ENCODE measurements at places on chromosomes 12 and 14.

- DNase-seq = no peak
Observed at GRCh38 chr12:98439981-98440581, 75.3 kb upstream of the TMPO start.

GRCh38 chr12:122545855-122546254 is 18.8 kb downstream of the KNTC1 start:
- DNase-seq = no peak

DNA sequence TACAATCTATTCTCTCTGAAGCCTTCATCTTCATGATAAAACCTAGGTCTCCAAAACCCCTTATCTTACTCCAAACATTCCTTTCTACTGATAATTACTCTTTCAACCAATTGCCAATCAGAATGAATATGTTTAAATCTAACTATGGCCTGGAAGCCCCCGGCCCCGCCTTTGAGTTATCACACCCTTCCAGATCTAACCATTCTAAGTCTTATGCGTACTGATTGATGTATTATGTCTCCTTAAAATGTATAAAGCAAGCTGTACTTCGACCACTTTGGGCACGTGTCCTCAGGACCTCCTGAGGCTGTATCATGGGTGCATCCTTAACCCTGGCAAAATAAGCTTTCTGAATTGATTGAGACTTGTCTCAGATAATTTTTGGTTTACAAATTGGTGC is 14.4 kb downstream of the PABPN1 start:
- DNase-seq = no peak

DNA sequence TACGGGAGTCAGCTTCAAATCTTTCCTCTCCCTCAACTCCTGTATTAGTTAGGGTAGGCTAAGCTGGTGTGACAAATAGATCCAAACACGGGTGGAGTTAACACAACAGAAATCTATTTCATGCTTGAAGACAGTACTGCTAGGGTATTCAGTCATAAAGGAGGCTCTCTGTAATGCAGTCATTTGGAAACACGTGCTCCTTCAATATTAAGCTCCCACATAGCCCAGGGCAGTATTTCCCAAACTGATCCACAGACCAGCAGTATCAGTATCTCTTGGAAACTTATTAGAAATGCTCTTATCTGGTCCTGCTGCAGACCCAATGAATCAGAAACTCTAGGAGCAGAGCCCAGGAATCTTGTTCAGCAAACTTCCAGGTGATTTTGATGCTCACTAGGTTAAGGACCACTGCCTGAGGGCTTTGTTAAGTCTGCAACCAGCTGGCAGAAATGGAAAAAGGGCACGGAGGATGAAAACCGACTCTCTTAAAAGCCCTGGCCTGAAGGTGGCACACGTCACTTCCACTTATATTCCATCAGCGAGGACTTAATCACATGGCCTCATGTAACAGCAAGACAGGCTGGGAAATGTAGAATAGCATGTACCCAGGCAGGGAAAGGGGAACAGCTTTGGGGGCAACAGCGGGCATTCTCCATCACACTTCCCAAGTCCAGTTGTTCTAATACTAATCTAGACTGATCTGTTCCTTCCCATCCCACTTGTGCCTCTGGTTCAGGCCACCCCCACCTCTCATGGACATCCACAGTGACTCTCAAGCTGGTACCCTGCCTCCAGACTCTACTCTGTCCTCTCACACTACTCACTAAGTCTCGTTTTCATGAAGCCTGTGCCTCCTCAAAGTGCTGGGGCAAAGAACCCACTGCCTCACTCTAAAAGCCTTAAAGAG is 38.2 kb upstream of the RIC8B start:
- DNase-seq = no peak

DNA sequence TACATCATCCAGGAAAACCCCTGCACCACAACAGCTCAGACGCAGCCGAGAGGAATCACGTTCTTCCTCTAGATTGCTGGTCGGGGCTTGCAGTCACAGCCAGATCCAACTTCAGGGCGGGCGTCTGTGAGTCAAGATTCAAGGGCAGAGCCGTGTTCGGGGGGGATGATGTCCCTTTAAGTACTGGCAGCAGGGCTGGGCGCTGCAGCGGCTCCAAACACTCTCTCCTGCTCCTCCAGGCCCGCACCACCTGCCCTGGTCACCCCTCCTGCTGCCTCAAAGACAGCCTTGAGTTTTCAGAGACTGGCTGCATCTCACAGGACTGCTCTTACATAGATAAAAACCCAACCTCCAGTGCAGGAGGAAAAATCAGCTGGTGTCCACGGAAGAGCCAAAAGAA is 68.3 kb downstream of the KDM2B start:
- no peak for DNase-seq

GRCh38 chr14:83419420-83419819 is 1885.8 kb upstream of the SEL1L start:
- no peak for DNase-seq

DNA sequence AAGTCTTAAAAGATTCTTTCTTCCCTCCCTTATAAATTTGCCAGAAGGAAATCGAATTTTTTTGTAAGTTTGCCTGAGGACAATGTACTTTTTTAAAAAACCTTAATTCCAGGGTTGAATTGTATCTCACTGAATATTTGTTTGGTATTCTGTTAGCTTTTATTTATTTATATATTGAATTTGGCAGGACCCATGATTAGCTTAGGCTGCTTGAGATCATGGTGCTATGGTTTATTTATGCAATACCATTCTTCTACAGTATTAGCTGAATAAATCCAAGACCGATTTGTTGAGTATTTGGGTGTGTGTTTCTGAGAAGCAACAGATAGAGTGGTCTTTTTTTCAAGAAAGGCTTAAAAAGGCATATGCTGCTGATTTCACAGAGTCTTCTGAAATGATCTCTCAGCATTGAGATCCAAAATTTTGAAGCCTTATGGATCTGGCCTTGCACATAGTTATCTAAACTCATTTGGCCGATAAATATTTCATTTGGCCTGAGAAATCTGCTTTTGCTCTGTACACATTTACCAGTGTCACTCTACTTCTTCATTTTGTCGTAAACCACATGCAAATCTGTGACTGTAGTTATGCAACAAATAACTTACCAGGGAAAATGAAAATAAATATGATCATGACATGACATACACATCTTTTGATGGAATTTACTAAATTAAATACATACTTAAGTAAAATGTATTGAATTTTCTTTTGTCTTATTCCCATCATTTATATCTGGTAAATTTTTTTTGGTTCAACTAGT is 265.8 kb upstream of the FLRT2 start:
- no peak for DNase-seq

DNA sequence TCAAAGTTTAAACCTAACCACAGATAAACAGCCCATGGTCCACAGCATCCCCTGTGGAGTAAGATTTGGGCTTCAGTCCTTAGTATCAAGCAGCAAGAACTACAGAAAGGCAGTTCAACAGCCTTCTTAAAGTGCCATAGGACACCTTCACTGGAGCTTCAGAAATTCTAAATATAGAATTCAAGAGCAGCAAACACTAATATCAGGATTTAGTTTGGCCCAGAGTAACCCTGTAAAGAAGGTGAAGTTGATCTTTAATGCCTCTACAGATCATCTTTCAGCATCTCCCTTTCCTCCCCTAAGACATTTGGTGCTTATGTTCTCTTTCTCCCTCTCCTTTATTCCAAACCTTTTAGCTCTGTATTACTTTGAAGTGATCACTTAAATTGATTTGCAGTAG is 59.5 kb upstream of the ARHGAP5 start:
- DNase-seq = no peak

GRCh38 chr12:95200128-95200894 is 17.0 kb downstream of the FGD6 start:
- DNase-seq = no peak

DNA sequence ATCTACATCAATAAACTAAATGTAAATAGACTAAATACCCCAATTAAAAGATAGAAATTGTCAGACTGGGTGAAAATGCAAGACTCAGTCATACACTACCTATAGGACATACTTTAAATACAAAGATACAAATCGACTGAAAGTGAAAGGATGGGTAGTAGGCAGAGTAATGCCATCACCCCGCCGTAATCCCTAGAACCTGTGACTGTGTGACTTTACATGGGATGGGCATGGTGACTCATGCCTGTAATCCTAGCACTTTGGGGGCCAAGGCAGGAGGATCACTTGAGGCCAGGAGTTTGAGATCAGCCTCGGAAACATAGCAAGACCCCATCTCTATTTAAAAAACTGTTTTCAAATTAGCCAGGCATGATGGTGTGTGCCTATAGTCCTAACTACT is 2.6 kb upstream of the EVL start:
- no peak for DNase-seq

DNA sequence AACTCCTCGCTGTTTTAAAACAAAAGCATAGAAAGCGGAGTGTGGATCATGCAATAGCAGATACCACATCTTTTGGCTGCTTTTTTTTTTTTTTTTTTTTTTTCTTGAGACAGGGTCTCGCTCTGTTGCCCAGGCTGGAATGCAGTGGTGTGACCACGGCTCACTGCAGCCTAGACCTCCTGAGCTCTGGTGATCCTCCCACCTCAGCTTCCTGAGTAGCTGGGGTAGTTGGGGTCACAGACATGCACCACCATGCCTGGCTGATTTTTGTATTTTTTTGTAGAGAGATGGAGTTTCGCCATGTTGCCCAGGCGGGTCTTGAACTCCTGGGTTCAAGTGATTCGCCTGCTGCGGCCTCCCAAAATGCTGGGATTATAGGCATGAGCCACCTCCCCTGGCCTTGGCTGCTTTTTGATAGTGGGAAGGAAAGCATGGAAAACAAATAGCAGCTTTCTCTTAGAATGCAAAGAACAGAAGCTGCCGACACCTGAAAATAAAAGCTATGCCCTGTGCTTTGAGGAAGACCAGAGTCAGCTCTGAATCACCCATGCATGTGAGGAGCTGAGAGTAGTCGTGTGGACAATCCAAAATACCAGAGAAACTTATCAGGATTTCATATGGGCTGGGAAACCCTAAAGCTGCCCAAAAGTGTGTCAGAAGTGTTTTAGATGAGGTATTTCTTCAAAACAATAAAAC is 3.6 kb upstream of the ELK3 start:
- no peak for DNase-seq

- DNase-seq = no peak
Observed at GRCh38 chr12:70590549-70591226, 46.5 kb downstream of the PTPRB start.

- no peak for DNase-seq
Observed at GRCh38 chr12:39622306-39622705, 2.7 kb upstream of the ABCD2 start.

GRCh38 chr12:130086797-130087196 is 75.5 kb upstream of the FZD10 start:
- DNase-seq = no peak

DNA sequence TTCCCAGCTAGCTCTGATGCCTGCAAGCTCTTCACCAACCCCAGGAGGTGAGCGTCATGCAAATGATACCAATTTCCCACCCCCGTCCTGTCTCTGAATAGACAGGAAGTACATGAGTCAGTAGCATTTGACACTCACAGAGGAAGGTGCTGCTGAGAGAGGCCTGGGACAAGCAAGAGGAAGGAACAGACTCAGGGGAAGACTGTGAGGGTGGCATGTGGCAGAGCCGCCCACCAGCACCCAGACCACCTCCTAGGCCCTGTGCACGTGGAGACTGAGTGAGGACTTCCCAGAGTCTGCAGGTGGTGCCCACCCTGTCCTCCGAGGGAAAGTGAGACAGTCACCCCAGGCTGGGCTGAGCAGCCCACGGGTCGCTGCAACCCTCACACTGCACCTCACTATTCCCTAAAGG is 199.5 kb upstream of the SFSWAP start:
- DNase-seq = no peak

DNA sequence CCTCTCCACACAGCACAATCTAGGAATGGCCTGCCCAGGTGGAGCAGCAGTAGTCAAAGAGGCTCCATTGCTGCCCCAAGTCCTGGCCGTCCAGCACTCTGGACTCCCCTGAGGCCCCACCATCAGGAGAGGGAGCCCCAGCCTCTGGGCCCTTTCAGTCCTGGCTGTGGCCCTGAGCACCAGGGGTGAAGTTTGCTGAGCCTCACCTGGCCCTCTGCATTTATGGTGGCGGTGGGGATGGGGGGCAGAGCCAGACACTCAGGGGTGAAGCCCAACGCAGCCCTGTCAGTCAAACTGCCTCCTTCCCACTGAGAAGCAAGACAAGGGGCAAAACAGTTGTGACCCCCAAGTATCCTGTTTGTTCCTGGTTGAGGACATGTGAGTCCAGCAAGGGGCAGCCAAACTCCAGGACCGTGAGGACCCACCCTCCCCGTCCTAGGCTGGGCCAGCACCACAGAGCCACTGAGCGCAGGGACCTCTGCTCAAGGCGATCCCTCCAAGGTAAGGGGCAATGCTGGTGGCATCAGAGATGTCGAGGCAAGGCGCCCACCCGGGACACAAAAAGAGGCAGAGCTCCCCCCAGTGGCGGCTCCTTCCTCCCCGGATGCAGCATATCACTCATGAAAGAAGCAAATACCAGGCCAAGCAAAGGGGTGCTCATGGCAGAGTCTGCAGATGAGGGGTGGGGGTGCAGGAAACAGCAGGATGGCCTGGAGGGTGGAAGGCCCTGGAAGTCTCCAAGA is 4.8 kb upstream of the AMN start:
- DNase-seq = peak; percentile 58

DNA sequence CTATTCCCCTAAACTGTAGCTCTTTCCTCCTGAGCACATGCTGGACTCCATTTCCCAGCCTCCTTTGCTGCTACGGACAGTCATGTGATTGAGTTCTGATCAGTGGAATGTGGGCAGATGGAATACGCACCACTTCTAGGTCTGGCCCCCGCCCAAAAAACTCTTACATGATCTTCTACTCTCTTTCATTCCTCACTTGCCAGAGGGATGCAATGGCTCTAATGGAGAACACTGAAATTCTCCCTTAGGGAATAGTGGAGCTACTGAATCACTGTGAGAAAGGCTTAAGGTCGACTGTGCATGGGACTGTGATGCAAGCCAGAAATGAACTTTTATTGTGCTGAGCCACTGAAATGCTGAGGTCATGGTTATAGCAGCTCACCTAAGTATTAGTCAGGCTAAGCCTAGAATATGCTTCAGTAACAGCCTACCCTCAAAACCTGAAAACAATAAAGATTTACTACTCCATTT is 13.0 kb upstream of the TMED2 start:
- DNase-seq = no peak

DNA sequence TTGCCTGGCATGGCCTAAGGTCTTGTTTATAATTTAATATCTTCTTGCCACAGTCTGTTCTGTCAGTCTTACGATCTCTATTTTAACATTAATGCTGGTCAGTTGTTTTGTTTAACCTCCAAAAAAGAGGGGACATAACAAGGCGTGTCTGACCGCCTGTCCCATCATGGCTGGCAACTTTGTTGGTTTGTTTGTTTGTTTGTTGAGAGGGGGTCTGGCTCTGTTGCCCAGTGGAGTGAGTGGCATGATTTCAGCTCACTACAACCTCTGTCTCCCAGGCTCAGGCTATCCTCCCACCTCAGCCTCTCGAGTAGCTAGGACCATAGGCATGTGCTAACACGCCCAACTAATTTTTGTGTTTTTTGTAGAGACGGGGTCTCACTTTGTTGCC is 36.1 kb upstream of the ITPR2 start:
- no peak for DNase-seq
